ENCODE measurements at places on chromosomes 7 and 10.

GRCh38 chr10:98832196-98832595, 385.5 kb upstream of the HPS1 start:
- DNase-seq: no peak

DNA sequence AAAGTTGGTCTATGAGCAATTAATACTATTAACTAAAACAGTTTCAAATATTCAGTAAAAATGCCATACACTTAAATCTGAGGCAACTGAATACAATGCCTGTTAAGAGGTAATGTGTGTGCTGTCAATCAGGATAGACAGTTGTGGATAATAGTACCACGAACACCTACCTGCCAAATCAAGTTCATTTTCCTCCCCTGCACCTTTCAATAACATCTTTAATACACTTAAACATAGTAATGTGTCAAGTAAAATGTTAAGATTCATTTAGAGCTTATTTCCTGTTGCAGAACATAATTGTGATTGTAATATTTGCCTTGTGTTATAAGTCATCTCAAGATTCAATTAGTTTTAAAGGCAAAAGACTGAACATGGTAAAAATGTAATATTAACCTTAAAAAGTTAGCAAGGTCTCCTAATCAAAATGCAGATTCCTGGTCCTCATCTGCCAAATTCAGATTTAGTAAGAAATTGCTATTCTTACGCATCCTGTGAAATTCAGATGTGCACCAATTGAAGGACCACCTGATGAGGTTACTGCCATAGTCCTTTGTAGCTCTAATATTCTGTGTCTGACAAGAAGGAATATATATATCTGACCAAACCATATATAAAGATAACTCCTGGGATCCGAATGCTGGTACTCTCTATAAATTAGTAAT, 37.1 kb downstream of the COL1A2 start:
- DNase-seq: no peak

- no peak for DNase-seq
Measured at GRCh38 chr10:621513-621912, 68.0 kb downstream of the DIP2C start.

DNA sequence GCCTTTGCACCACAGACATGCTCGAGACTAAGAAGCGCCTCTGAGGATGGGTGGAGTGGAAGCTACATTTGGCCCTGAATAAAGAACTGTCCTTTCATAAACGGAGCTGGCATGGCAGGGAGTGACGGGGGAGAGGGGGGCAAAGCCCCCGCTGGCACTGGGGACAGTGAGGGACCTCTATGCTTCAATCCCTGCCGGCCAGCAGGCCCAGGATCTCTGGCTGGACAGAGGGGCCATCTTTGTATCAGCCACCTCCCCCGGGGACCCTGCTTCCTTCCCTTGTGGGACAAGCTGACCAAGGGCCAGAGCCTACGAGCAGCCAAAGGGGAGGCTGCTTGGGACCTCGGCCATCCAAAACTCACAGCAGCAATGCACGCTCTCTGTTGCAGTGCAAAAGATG, 28.2 kb upstream of the ECHDC3 start:
- no peak for DNase-seq

DNA sequence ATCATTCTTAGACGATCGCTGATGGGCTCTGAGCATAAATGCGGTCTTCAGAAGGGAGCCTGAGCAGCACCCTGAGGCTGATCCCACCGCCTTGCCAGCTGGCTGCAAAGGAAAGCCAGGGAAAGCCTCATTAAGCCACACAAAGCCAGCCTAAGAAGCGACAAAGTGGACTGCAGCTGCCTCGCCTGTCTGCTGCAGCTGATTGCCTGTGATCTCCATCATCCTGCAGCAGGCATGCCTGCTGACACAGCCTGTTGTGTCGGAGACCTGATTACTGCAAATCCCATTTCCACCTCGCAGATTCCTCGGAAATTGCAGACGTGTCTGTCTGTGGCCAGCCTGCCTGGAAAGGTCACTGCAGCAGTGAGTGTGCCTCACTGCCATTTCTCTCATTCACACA, 1087.0 kb upstream of the AUTS2 start:
- peak; percentile 8 for DNase-seq

- DNase-seq: no peak
Measured at GRCh38 chr10:17431871-17432311, 22.5 kb downstream of the ST8SIA6 start.

DNA sequence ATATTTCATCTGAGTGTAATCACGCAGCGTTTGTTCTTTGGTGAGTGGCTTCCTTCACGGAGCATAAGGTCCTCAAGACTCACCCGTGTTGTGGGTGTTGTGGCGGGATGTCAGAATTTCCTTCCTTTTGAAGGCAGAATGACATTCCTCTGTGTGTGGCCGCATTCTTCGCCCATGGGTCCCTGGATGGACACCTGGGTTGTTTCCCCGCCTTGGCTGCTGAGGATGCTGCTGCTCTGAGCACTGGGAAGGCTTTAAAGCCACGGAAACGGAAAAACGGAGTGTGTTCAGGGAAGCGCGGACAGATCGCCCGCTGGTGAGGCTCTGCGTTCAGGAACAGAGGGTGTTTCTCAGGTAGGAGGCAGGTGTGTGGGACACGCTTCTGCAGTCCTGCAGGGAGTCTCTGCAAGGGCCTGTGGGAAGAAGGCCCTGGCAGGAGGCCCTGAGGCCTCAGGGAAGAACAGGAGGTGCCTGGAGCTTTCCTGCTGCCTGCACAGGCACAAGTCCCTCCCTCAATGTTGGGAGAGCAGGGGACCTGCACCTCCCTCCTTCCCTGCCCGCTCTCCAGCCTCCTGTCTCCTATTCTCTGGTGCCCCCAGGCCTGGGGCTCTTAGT, 35.7 kb upstream of the SHH start:
- DNase-seq: no peak

DNA sequence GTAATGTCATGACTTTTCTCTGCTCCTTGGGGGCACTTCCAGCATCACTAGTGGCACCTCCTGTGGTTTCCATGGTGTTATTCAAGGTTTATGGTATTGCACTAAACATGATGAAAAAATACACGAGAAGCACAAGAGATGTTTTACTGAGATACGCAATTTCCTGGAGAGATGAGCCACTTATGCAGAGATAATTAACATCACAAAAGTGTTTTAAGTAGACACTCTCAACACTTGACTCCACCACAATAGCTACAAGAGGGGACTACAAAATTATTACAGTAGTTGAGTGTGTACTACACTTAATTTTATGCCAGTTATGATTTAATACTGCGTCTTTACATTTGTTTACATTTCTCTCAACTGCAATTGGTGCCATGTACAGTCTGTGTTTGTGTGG, 906.7 kb downstream of the DNAJB9 start:
- DNase-seq: no peak

- DNase-seq: no peak
Measured at GRCh38 chr7:45446195-45446944, 127.8 kb upstream of the ADCY1 start.

DNA sequence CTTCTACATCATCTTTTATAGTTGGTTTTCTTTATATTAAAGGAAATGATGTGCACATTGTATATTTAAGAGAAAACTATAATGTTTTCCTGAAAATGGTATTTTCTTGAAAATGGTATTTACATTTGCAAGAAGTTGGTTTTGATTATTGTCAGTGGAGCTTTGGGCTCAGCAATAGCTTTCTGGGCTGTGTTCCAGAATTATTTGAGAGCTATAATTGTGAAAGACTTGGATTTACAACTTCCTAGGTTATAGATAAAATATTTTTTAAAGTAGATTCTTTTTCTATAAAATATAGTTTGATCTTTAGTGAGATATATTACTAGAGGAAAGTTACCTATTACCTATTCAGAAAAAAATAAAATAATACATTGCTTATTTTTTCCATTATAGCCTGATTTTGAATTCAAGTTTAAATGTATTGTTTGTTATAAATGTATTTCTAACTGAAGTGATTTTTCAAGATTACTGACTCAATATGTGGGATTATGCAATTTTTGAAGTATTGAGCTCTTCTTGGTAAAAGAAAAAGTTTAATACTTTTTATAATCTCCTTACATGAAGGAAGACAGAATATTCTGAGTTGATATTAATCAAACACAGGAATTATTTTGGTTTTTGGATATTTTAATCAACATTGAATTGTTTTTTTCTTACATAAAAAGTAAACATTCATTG, 20.2 kb downstream of the GNAI1 start:
- DNase-seq: no peak

DNA sequence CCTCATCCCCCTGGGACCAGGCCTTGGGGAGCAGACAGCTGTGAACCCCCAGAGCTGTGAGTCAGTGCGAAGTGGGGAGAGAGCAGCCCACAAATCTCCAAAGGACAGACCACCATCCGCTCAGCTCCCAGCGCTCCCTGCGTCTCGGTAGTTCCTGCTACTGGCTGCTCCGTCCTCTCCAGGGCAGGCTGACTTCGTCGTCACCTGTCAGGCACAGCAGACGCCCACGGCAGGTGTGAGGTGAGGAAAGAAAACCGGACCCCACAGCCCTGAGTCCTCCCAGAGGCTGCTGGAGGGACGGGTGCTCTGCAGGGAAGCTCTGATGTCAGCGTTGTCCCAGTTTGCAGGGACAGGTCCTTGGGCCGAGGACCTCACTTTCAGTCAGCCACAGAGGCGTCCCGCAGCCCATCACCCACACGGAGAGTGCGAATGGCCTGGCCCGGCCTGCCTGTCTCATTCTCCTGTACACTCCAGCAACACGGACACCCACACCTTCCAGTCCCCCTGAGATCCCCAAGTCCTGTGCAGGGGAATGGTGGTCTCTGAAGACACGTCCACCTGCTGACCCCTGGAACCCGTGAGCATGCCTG, 95.2 kb downstream of the DNAJB6 start:
- no peak for DNase-seq

DNA sequence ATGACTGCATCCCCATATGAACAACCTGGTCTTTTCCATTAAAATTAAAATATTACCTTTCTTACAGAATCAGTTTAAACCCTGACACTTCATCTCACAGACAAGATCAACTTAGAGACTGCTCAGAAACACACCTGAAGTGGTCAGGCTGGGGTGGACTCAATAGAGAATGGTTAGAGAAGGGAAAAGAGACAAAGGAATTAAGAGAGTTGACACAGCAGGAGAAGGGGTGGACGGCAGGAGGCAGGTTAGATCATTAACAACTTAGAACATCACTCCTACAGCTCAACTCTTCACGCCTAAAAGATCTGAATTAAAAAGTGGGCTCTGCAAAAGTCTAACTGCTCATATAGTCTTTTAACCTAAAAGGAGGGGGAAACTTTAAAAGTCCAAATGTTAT, 157.7 kb upstream of the COL1A2 start:
- no peak for DNase-seq

- no peak for DNase-seq
Measured at GRCh38 chr7:134355004-134355525, 38.3 kb upstream of the SLC35B4 start.

GRCh38 chr7:138565451-138566114, 105.5 kb downstream of the TRIM24 start:
- DNase-seq: no peak

DNA sequence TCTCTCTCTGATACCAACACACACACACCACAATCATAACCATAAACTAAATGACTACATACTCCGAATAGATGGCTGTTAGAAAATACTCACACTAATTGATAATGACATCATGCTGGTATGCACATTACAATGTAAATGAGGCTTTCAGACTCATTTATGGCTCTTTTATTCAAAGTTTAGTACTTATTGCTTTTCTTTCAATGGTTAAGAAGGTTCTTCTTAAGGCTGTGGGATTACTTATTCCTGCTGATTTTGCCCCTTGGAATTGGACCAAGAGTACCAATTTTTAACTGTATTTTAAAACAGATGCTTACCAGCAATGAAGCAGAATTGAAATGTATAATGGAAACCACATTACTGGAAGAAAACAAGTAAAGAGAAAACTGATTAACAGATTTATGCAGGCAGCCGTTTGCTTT, 20.6 kb upstream of the CABCOCO1 start:
- no peak for DNase-seq

GRCh38 chr7:90690159-90690858, 94.2 kb downstream of the CDK14 start:
- no peak for DNase-seq

DNA sequence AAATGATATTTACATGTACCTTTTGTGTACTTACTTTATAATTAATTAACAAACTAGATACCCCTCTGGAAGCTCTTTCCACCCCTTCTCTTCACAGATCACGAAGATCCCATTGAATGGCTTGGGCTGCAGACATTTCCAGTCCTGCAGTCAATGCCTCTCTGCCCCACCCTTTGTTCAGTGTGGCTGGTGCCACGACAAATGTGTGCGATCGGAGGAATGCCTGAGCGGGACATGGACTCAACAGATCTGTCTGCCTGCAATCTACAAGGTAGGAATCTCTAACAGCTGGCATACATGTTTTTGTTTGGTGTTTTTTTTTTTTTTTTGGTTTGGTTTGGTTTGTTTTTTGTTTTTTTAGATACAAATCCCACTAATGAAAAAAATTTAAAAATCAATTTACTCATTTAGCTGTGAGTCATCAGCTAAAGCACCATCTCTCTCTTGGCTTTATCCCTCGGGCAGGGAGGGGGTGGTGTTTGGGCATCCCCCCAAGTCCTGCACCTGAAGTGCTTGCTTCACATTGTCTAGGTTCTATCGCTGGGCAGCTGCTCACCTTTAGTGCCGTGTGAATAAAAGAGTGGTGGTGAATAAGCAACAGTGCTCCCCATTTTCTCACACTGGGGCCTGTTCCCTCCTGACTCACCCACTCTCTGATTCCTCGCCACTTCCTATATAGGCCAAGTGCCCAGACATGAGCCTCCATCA, 68.9 kb downstream of the MET start:
- DNase-seq: no peak

- no peak for DNase-seq
Measured at GRCh38 chr7:101018271-101019167, 1.4 kb upstream of the MUC17 start.

- DNase-seq: no peak
Measured at GRCh38 chr10:129955601-129956285, 8.3 kb downstream of the EBF3 start.

DNA sequence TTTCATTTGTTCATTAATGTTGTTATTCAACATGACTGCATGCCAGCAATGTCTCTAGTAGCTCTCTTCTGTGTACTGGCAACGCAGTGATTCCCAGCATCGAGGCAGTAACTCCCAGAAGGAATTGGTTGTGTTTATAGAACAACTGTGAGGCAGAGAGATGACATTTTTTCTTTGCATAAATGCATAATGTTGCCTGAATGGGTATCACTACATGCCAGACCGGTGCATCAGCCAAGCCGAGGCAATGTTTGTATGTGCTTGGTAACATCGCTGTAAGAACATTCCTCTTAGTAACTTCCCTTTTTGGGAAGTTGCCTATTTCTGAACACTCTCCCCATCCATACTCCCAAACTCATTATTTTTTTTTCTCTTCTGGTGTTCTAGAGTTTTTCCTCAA, 182.9 kb downstream of the HTR7 start:
- no peak for DNase-seq

- DNase-seq: no peak
Measured at GRCh38 chr7:152544481-152544927, 108.7 kb upstream of the KMT2C start.

GRCh38 chr7:138162236-138162635, 86.0 kb downstream of the AKR1D1 start:
- DNase-seq: no peak

- DNase-seq: peak; percentile 43
Measured at GRCh38 chr10:72009425-72010081, 45.4 kb downstream of the CHST3 start.
